Left lung (tissue), 14 donors: ENCODE measurements at places on chromosomes 2 and 18. TPM values are rescaled to one million over a fixed set of nuclear protein-coding genes. Genes with fewer than 3 reads are reported as not detected.

The DPYSL5 gene
- total RNA-seq = not detected

The CNGA3 gene
- total RNA-seq = 0.10 TPM

DNA sequence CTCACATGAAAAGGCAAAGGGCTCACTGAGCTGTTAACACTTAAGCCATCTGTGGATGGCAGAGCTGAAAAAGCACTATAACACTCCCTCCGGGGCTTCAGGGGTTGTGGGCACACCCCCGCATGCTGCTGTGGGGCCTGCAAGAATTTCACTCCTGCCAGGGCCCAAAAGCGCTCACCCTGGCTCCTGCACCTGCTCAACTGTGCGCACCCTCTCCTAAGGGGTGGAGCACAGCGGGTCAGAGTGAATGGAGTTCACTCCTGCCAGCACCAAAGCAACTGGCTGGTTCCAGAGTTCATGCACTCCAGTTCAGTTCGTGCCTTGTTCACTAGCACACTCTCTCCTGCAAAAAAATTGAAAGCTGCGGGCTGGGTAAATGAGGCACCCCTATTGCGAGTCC is 814.2 kb upstream of the SLC39A10 start:
- H3K36me3 ChIP-seq = no peaks in the 10 kb centered on the region
- no peak for DNase-seq
- H3K27me3 ChIP-seq = no peaks in the 10 kb centered on the region
- H3K4me1 ChIP-seq = no peaks in the 10 kb centered on the region
- no peak overlapping the region for H3K4me3 ChIP-seq

- H3K4me3 ChIP-seq = no peak overlapping the region
- DNase-seq = no peak
- no peaks in the 10 kb centered on the region for H3K27me3 ChIP-seq
- peaks cover 10% of the 10 kb centered on the region for H3K4me1 ChIP-seq
Measured at GRCh38 chr18:421247-422155, 79.0 kb downstream of the COLEC12 start.

DNA sequence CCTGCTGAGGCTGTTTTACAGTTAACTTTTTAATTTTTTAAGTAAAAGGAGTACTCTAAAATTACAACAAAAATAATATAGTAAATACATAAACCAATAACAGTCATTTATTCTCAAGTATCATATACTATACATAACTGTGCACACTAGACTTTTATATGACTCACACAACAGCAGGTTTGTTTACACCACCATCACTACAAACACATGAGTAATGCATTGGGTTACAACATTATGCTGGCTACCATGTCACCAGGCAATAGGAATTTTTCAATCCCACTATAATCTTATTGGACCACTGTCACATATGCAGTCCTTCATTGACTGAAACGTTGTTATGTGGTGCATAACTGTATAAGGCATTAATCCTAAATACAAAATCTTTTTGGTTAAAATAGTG is 42.5 kb downstream of the RASGRP3 start:
- no peaks in the 10 kb centered on the region for H3K36me3 ChIP-seq
- H3K27ac ChIP-seq = no peak overlapping the region
- no peak for DNase-seq
- H3K27me3 ChIP-seq = no peaks in the 10 kb centered on the region

DNA sequence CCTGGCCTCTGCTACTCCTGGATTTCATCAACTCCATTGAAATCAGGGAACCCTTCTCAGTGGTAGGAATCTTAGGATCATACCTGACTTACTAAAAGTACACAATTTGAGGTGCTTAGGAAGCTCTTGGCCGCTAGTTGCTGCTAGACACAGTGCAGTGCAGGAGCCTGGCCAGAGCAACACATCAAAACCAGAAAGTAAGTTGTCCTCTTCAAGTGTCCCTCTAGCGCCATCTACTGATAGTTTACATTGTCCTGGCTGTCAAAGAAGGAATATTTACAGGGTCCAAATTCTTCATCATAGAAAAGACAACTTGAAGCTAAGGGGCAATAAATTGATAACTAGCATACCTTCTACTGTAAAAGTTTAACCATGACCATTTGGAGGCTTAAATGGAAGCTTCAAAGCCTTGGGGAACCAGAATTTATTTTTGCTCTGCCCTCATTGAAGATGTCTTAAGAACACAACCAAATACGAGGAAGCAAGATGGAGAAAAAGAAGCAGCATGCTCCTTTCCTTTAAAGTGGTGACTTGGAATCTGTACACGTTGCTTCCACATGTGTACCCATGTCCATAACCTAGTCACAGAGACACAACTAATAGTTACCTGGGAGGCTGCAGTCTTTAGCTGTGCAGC is 889.1 kb upstream of the GCFC2 start:
- no peak overlapping the region for H3K27ac ChIP-seq
- no peak overlapping the region for H3K4me3 ChIP-seq
- no peaks in the 10 kb centered on the region for H3K4me1 ChIP-seq
- no peaks in the 10 kb centered on the region for H3K27me3 ChIP-seq

DNA sequence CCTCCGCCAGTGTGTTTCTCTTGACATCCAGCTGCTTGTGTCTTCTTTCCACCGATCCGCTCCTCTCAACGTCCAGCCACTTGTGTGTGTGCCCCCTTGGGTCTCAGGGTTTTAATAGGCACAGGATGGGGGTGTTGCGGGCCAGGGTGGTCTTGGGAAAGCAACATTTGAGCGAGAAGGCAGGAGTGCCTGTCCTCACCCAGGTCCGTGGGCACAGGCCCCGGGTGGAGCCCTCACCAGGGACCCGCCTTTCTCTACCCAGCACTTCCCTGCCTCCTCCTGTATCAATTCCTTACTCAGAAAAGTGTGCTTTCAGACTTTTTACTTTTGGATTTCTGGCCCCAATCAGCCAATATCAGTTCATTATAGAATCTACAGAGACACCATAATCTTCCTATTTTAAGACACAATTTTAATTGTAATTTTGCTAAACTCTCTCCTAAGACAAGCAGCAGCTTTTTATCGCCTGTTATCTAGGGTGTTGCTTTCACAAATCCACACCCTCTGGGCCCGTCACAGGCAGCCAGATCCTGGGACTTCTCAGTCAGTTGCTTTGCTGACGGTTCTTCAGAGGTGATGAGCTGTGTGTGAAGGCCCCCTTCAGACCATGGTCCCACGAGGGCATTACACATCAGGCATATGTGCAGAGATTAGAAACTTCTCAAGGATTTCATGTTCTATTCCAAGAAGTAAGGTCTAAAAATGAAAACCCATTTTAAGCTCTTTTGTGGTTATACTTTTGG is 96.0 kb upstream of the FHL2 start:
- no peak for DNase-seq
- no peaks in the 10 kb centered on the region for H3K27me3 ChIP-seq
- no peak overlapping the region for H3K27ac ChIP-seq
